ENCODE measurements at places on chromosomes 12 and 14.

GRCh38 chr12:88952562-88952942, 372.3 kb upstream of the KITLG start:
- no peak for DNase-seq

GRCh38 chr14:66087231-66087630, 398.9 kb upstream of the CCDC196 start:
- no peak for DNase-seq

DNA sequence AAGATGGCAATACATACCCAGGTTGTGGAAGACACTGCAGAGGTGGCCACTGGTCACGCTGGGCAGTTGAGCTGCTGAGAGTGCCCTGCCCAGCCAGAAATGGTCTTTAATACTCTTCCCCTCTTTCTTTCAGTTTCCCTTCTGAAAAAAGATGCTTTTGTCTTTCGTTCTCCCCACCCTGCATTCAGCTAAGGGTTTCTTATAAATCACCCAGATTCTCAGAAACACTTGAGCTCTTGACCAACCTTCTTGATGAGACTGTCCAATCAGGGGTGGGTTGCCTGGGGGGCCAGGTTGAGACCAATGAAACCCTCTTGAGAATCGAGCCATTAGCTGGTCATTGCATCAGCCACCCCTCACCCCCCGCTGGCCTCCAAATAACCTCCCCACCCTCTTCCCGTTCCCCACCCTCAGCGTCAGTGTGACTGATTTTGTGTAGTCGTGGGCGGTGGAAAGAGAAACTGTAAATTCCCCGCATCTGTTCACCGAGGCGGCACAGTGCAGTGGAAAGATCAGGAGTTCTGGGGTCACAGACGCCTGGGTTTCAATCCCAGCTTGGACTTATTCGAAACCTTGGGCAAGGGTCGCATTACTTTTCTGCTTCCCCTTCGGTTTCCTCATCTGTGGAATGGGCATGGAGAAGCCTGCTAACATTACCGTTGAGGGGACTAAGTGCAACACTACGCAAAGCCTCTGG, 52.3 kb downstream of the SLC25A47 start:
- DNase-seq = peak; percentile 76

DNA sequence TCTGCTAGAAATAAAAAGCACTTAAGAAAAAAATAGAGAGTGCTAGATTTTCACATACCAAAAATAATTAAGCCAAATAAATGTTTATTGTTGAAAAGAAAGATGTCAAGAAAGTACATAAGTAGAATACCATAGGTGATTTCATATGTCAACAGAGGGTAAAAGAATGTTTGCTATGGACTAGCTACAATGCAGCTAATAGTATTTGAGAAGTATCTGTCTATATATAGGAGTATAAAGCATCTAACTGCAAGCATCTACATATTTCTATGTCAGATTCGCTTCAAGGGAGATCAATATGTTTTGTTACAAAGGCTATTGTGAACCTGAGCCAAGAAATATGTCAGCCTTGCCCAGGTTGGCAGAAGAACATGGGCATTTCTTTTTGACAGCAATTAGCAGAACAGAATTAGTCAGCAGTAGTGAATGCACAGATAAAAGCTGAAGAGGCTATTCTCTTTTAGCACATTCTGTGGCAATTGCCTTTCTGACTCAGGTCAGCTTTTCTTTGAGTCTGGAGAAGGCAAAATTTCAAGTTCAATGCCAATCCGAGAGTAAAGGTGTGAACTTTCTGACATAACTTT, 140.1 kb downstream of the ALG10B start:
- DNase-seq = no peak

DNA sequence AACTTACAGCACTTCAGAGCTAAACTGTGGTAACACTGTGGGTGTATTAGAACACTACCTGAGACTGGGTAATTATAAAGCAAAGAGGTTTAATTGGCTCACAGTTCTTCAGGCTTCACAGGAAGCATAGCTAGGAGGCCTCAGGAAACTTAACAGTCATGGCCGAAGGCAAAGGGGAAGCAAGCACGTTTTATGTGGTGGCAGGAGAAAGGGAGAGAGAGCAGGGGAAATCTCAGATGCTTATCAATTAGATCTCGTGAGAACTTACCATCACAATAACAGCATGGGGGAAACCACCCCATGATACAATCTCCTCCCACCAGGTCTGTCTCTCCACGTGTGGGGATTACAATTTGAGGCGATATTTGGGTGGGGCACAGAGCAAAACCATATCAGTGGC, 512.6 kb downstream of the RERGL start:
- DNase-seq = no peak

- no peak for DNase-seq
Observed at GRCh38 chr12:75579552-75579951, 68.1 kb upstream of the KRR1 start.
